Activated naive CD4-positive, alpha-beta T cell treated with anti-CD3 and anti-CD28 coated beads, Interleukin-2, amount 10 ng/mL, durations not matched to agents 7 days and 5 days (primary cell): ENCODE measurements at places on chromosomes 2 and 18.
A peak's percentile ranks its signal among the peaks of the same experiment; 100 is the strongest.

- no peak for DNase-seq
These were observed 35.5 kb upstream of the PTMA start for GRCh38 chr2:231672617-231673347.

- no peak for DNase-seq
These were observed 66.1 kb upstream of the NPAS2 start for GRCh38 chr2:100753881-100754280.

DNA sequence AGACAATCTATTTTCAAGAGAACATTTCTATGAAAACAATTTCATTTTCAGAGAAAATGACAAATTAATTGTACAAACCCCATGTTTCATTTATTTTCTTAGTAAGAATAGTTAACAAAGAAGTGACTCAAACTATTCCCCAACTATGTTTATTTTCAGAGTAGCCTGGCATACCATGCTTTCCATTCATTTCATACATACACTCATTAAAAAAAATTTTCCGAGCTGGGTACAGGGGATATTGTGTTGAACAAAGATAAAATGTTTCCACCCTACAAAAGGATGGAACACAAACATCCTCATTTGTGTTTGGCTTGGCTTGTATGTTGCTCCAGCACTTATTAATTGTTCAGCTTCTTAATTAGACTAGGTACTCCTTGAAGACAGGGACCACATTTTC is 331.4 kb downstream of the EXOC6B start:
- no peak for DNase-seq

DNA sequence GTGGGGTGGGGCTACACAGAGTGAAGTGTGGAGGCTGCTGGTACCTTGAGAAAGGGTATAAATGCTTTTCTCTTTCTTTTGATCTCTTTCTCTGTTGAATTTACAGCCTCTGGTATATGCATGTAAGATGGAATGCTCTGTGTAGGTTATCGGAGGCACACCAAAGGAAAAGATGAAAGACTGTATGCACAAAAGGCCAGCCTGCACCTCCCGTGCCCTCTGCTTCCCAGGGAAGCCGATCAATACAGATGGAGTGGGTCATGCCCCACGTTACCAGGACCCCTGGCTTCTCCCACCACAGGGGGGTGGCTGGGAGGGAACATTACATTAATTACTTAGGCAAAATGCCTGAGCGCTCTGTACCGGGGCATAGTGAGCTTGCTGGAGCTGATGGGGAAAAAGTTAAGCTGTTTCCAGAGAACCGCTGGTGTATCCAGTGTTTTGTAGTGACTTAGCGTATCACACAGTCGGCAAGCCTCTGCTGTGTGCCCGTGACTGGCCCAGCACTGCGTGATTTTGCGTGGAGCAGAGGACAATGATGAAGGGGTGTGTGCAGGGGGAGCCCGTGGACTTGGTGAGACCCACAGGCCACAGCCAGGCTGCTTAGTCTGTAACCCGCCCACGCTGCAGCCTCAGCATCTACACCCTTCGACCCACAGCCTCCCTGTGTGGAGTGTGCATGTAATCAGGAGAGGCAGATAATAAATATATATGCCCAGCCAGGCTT is 8.0 kb downstream of the ALLC start:
- DNase-seq: peak; percentile 6

DNA sequence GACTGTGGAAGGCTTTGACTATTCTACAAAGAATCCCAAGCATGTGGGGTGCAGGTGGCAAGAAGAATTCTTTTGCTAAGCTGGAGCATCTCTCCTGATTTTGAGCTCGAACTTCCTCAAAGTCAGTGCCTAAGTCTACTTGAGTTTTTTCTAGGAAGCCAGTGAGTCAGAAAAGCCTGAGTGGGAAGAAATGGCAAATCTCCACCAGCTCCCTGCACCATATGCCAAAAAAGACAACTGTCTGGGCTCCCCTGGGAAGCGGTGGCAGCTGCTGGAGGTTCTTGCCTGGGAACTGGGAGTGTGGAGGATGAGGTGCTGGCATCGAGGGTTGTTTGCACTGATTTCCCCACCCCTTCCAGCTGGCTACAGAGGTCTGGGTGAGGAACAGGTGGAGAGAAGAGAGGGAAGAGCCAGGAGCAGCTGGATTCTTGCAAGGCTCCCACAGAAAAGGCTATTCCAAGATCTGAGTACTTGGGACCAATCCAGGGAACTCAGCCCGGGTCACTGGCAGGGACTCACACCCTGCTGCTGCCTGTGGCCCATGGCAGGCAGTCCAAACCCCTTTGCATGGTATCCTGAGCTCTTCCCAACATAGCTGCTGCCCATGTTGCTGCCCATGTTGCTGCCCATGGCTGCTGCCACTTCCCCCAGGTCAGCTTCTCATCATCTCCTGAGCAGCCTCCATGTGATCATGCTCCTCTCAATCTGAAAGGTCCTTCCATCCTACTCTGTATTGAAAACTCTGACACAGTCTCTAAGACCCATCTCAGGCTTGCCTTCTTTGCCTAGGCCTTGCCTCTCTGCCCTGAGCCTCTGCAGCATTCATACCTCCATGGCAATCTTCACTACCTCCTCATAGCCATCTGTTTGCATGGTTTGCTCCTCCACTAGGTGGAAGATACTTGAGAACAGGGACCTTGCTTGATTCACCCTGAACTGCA is 128.3 kb upstream of the SPATS2L start:
- DNase-seq: no peak

DNA sequence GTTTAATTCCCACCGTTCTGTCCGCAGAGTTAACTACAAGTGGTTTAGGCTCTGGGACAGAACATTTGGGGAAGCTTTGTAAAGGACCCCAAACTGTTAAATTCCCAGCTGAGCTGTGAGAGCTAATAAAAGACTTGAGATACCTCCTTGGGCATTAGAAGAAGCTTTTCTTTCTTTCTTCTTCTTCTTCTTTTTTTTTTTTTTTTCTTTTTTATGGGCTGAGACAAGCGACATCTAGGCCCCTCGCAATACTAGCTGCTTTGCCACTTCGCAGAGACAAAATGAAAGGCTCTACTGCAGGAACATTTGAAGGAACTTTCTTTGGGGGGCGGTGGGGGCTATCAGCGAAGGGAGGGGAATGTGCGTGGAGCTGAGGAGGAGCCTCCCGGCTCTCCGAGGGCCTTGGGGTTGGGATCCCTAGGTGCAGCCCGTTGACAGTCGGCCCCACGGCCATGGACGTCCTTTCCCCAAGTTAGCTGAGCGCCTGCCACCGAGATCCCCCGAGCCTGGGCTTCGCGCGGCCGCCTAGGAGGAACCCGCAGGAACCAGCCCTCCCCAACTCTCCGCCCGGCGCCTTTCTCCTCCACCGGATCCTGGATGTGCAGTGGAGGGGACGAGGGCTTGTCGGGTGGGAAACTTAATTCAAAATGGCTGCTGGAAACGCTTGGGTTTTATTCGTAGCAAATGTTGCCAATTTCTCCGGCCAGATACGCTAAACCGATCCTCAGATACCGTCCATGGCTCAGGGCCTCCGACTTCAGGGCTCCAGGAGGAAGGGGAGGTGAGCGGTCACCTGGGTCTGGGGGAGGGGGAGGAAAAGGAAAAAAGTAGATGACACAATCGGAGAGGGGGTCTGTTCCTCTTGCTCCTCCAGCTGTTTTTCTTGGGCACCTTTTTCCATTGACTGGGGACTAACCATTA is 4.2 kb downstream of the MEIS1 start:
- DNase-seq: no peak

GRCh38 chr2:197238043-197238365 is 72.6 kb downstream of the ANKRD44 start:
- DNase-seq: no peak

GRCh38 chr18:49581371-49581770 is 19.5 kb downstream of the LIPG start:
- DNase-seq: no peak

DNA sequence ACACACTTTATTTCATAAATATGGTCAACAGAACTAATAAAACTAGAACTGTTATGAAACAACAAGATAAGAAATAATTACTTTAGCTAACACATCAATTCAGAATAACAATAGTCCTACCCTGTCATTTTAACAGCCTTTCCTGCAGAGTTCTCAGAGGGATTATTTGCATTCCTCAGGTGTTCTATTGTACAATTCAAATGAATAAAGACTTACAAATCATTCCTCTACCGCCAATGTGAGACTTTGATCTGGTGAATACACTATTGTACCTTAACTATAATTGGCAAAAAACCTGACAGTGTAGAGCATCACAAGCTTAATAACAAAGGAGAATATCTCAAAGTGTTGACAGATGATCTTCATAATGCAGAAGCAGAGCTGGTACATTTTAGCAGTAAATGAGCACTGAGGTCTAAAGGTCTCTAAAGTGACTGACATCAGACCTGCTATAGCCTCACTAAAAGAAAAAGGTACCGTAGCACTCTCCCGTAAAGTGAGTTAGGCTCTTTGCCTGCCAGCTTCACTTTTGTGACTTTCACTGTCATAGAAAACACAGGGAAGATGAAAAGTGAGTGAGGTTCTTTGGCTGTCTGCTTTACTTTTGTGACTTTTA is 118.8 kb upstream of the SP3 start:
- no peak for DNase-seq

DNA sequence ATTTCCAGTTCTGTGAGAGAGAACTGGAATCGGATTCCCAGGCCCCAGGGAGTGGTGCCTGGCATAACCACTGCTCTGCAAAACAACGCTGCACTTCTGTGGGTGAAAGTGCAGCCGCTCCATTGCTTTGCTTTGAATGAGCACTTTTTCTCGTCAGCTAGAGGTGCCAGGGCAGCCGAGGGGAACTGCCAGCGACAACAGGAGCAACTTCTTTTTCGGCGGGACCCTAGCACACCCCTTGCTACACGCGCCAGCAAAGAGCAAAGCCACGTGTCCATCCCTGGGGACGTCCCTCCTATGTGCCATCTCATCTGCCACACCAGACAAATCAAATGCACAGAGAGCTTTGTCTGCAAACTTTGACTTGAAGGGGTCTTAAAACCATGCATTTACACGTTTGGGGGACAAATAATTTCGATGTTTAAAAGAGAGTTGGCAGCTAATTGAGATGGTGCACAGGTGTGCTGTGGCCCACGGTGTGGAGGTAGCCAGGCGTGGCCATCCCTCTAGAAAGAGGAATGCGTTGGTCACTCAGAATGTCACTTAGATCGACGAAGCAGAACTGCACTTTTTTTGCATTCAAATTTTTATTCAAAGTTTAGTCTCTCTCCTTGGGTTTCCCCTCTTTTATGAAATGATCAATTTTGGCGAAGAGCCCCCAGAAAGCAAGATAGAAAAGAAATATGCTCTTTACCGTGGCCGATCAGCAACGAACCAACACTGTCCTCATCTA is 151.8 kb downstream of the MBP start:
- no peak for DNase-seq

- no peak for DNase-seq
These were observed 143.9 kb upstream of the DLX2 start for GRCh38 chr2:172246649-172247048.

DNA sequence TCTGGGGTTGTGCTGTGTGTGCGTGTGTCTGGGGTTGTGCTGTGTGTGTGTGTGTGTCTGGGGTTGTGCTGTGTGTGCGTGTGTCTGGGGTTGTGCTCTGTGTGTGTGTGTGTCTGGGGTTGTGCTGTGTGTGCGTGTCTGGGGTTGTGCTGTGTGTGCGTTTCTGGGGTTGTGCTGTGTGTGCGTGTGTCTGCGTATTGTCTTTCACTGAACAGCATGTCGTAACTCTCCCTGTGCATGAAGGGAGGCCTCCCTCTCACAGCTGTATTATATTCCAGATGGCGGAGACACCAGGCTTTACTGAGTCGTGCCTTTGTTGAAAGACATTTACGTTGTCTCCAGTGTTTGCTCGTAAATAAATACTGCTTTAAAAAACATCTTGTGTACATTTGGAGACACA is 5.9 kb downstream of the ACKR3 start:
- DNase-seq: no peak

DNA sequence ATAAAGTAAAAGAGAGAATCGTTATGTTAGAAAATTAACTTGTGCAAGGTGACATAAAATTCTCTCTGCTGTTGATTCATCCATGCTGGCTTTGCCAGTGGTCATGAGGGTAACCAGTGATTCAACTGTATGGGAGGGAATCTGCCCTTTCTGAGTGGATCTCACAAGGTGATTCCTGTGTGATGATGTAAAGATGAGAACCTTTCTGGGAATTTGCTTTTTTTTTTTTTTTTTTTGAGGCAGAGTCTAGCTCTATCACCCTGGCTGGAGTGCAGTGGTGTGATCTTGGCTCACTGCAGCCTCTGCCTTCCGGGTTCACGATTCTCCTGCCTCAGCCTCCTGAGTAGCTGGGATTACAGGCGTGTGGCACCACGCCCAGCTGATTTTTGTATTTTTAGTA is 23.3 kb downstream of the RAB31 start:
- DNase-seq: no peak

GRCh38 chr2:136253288-136254004 is 135.5 kb upstream of the CXCR4 start:
- DNase-seq: no peak

DNA sequence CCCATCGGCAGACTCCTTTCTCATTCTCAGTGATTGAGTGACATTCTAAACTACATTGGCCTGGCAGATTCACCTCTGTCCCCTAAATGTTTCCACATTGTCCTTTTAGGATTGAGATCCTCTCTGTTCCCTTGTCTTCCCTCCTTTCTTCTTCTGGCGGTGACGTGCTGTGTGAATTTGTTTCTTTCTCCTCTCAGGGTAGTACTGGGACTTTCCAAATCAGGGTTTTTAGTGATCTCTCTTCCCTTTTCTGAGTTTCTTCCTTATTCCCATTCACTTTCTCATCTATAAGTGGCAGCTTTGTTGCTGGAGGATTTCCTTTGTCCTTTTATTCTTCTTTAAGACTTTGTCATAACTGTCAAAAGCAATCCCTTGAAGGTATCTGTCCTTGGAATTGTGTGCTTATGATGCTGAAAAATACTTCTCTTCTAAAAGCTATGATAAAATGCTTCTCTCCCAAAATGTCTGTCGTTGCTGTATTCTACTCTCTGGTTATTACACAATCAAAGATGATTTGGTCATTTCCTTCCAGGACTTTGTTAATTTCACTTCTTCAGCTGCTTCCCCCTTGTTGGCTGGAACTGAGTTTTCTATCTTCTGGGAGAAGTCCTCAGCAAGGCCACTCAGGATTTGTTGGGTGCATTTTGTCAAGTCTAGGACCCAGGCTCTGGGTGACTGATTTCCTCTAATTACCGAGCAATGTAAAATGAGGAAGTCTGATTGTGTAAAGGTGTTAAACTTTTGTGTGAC is 4.9 kb upstream of the IL1B start:
- no peak for DNase-seq

GRCh38 chr2:118945881-118946280 is 3.9 kb downstream of the MARCO start:
- no peak for DNase-seq

DNA sequence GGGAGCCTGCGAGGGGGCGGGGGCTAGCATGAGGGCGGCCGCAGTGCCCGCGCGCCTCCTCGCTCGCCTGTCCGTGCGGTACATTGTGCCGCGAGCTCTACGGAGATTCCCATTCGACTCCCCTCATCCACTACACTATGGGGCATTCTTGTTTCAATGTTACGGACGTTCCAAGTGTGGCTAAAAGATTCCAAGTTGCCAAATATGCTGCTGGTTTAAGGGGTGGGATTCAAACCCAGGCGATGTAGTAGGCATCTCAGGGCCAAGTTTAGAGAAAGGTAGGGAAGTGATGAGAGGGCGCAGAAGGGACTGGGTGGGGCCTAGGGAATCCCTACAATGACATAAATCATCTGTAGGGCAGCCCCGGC is 10.0 kb upstream of the CRYBA2 start:
- no peak for DNase-seq

GRCh38 chr2:120499784-120500495 is 154.0 kb downstream of the INHBB start:
- DNase-seq: no peak

- no peak for DNase-seq
These were observed 35.2 kb downstream of the SKA1 start for GRCh38 chr18:50410008-50410407.
